ENCODE measurements at places on chromosomes 3 and 15. TPM values are rescaled to one million over a fixed set of nuclear protein-coding genes. Genes with fewer than 3 reads are reported as not detected.

DNA sequence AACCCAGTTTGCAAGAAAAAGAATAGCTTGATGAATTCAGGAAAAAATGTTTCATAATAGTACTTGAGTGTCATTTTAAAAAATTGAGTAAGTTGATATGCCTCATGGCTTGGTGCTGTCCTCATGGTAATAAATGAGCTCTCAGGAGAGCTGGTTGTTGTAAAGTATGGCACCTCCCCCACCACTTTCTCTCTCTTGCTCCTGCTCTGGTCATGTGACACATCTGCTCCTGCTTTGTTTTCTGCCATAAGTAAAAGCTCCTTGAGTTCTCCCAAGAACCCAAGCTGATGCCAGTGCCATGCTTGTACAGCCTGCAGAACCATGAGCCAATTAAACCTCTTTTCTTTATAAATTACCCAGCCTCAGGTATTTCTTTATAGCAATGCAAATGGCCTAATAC is 108.8 kb upstream of the CRBN start:
- DNase-seq = no peak

- no peak for DNase-seq
Observed at GRCh38 chr3:37575284-37575683, 286.4 kb upstream of the CTDSPL start.

DNA sequence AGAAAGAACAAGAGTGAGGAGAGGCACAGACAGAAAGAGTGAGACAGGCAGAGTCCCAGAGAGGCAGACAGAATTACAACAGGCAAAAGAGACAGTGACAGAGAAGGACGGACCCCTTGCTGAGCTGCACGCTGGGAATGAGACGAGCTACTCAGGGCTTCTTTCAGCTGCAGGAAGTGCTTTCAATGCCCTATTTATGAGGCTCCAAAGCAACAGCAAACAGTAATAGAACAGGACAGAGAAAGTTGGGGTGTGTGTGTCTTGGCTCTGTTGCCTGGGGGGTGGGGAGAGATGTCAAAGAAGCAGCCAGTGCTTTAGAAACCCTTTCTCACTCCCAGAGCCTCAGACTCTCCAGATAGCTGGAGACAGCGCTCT is 502 bp upstream of the TIMP4 start:
- no peak for DNase-seq

DNA sequence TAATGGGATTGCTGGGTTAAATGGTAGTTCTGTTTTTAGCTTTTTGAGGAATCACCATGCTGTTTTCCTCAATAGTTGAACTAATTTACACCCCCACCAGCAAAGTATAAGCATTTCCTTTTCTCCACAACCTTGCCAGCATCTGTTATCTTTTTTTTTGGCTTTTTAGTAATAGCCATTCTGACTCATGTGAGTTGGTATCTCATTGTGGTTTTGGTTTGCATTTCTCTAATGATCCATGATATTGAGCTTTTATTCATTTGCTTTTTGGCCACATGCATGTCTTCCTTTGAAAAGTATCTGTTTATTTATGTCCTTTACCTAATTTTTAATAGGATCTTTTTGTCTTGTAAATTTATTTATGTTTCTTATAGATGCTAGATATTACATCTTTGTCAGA is 288.2 kb downstream of the EPHA6 start:
- DNase-seq = no peak

DNA sequence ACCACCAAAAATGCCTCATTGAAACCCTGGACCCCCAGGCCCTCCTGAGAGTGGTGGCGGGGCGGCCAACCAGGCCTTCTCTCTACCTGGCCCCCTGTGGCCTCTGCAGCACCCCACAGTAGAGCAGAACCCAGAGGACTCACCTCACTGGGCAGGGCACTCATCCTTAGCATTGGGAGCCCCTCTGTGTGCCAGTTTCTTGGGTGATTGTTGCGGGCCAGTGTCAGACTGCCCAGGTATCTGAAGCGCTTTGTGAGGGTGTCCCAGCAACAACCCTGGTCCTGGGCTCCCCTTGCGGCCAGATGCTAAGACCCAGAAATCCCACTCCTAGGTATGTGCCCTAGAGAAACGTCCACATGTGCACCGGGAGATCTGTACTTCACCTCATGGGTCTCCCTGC is 20.7 kb upstream of the MRPS22 start:
- no peak for DNase-seq

Gene CMTM8
- total RNA-seq = 2.8 TPM

Gene UCN2
- total RNA-seq = 1.4 TPM

DNA sequence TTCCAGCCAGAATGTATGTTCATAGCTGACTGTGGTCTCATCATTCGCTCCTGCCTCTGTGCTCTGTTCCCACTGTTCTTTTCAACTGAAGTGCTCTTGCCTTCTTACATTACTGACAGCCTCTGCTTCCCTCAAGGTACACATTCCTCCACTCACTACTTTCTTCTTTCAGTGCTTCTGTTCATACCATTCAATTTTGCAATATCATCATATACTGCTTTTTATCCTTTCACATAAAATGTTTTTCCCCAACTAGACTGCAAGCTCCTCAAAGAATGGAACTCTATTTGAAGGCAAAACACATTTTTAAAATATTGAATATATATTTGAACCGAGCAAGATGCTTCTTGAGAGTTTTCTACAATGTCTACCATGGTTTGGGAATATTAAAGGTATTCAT is 291.1 kb downstream of the CTNNB1 start:
- DNase-seq = no peak

DNA sequence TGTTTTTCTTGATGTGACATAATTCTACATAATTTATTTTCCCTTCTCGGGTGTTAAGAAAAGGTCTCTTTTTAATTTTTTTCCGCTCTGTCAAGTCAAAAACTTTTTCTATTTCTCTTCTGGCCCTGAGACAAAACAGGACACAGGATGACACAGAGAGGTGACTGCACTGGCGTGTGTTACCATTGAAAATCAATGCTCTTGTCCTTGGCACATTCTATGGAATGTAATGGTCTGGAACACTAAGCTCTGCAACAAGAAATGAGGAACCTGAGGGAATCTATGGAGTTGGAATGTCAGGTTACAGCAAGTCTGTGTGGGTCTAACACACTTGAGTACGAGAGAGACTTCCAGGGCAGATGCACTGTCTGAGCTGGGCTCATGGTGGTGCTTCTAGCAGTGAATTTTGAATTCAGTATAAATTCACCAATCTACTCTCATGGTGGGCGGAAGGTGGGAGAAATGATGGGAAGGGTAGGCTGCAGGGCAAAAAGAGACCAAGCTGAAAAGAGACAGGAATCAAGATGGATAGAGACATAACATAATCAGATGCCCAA is 508.3 kb downstream of the TUSC7 start:
- no peak for DNase-seq

- no peak for DNase-seq
Observed at GRCh38 chr3:158863247-158863646, 61.4 kb downstream of the MFSD1 start.

DNA sequence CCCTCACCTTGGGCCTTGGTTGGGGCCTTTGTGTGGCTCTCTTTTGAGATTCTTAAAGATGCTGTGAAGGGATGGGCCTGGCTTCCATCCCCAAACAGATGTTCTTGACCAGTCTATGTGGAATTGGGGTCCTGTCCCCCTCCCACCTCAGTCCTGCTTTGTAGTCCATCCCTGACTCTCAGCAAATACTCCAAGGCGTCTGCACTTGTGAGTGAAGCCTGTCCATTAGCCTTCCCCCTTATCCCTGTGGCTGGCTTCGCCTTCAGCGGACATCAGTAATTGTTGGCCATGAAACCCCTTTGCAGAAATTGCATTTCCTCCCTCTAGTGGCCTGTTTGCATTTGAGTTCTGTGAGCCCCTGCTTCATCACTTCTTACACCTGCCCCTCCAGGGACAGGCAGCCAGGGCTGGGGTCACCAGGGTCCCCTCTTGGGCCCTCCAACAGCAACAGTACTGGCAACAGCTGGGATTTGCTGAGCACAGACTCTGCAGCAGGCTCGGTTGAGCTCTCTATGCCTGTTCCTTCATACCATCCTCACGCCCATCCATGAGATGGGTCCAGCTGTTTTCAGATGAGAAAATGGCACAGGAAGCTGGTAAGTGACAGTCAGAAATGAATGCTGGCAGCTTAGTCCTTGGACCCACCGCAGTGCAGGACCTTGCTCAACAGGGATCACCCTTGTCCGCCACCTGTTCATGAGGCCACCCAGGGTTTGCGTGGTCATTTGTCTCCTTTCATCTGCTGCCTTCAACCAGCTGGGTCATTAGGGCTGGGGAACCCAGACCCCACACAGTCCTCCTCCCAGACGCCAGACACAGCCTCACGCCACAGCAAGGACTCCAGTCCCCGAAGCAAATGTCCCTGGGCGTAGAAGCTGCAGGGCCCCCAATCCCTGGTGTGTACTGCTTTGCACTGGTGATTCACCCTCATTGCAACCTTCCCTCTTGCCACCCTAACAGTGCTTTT is 8.9 kb upstream of the LRRK1 start:
- no peak for DNase-seq

- no peak for DNase-seq
Observed at GRCh38 chr3:114427285-114428043, 133.6 kb downstream of the TIGIT start.

Gene VILL
- 15.4 TPM for total RNA-seq

DNA sequence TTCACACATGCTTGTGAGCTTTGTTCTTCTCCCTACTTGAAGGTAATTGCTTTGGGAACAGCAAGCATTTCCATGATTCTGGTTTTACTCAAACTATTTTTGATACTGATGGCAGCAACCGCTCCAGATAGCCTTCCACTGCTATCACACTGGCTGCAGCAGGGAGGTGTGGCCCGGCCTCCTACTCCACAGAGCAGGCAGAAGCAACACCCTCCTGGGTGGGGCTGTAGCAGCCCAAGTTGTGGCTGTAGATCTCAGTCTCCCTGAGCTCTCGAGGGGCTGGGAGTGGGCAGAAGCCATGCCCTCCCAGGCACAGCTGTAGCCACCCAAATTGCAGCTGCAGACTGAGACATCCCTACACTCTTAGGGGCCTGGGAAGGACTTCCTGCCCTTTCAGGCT is 878.8 kb upstream of the GBE1 start:
- no peak for DNase-seq

DNA sequence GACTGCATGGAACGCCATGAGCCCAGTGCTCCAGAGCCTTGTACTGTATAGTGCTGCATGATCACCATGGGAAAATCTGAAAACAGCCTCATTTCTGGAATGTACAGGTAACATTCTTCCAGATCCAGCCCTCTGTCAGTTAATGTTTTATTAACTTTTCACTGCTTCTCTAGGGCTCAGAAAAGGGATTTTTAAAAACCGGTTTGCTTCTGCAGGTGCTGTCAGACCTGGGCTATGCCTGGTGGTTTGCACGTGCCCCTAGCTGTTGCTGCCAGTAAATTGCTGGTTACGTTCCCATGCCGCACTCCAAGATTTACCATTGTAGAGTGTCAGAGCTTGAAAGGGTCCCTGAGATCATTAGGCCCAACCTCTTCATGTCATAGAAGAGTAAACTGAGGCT is 9.0 kb downstream of the SNAPC5 start:
- DNase-seq = no peak

DNA sequence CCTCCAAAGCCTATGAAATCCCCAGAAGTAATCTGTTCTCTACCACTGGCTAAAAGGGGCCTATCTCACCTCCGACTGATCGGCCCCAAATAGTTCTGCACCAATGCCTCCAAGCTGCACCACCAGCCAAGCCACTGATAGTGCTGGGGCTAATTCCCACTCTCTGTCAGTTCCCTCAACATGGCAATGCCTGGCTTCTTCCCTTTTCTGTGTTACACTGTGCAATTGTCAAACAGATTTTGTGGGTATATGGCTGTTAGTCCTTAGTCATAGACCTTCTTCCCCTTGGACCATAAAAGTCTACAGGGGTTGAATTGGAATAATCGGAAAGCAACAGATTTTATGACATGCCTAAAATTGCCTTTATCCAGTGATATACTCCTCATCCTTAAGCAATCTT is 9.3 kb upstream of the UBE2E2 start:
- DNase-seq = no peak

- DNase-seq = no peak
Observed at GRCh38 chr3:170499562-170500156, 81.0 kb downstream of the CLDN11 start.

GRCh38 chr15:36426691-36427090 is 152.7 kb upstream of the CDIN1 start:
- DNase-seq = no peak

DNA sequence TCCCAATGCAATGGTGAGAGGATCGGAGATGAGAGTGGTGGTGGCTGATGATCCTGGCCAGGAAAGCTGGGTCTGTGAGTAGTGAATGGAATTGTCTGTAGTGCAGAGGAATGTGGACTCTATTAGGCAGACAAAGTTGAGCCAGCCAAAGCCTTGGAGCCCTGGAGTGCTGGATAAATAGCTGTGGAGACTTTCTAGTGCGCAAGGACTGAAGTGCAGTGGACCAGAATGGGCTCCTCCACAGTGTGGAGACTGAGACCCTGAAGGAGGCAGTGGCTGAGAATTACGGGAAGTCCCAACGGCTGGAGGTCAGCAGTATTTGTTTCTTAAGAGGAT is 874 bp downstream of the ZNF662 start:
- DNase-seq = no peak

GRCh38 chr3:133746712-133747066 is 496 bp downstream of the TF start:
- no peak for DNase-seq

GRCh38 chr15:95590533-95591044 is 739.9 kb upstream of the NR2F2 start:
- DNase-seq = peak; percentile 12

DNA sequence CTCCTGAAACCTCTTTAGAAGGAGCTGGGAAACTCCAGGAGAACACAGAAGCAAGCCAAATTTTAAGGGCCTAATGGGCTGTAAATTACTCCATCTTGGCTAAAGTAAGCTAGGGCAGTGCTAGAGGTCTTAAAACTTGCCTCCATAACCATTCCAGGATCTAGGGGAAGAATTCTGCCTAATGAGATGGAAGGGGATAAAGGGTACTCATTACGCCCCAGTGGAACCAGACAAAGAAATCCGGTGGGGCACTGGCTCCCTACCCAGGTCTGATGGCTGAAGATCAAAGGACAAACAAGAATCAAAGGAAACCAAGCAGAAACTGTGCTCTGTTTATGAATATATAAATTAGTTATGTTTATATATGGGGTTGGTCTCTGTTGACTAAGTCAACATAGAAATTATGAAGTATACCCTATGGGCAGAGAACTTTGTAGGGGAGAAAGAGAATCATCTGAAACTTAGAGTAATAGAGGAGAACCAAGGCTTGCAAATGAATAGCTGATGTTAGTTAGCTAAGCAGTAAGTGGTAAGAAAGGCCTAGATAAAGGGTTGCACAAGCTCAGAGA is 57.8 kb downstream of the NCEH1 start:
- no peak for DNase-seq

Gene CFAP100
- total RNA-seq = not detected

GRCh38 chr3:4719046-4719501 is 225.9 kb downstream of the ITPR1 start:
- DNase-seq = peak; percentile 41

- DNase-seq = no peak
Observed at GRCh38 chr3:32842987-32843386, 25.2 kb downstream of the TRIM71 start.

Measured in skin of body (tissue), 3 donors.